ENCODE measurements at places on chromosomes 2 and 18.
A peak's percentile ranks its signal among the peaks of the same experiment; 100 is the strongest.

GRCh38 chr2:5437375-5437774, 254.8 kb upstream of the SOX11 start:
- no peak for DNase-seq

GRCh38 chr2:171334171-171334570, 99.6 kb downstream of the METTL8 start:
- no peak for DNase-seq

DNA sequence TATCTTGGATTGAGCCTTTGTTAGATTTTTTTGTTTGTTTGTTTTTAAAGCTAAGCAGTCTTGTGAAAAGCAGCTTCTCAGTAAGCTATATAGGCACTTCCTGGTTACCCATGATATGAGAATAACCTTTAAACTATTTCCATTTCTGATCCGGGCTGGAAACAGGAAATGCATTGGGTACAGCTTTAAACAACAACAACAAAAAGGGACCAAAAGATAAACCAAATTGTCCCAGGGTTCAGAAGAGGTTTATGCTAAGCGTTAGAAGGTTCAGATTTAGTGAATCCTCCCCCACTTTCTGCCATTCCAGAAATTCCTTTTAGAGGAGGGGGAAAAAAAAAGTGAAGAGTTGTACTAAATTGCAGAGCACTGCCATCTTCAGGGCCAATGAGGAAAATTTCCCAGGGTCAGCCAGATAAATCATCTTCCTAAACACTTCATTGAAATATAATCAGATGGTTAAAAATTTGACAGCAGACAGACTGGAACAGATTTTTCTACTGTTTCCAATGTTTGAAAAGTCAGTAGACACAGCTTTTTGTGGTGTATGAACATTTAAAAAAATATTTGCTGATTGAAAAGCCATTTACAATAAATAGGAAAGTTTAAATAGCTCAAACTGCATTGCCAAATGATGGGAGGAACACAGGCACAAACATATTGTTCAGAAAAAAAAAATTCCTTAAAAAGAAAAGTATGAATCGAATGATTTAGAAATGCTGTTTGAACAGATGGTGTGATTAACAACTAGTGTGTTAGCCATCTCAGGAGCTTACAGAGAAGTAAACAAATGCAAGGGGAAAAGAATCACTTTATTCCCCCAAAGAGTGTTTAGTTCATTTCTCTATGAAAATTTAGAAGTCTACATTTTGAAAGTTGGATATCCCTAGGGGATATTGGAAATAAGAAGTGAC, 189.9 kb upstream of the TANK start:
- DNase-seq: peak; percentile 66

GRCh38 chr18:54529444-54529843, 61.6 kb upstream of the DYNAP start:
- no peak for DNase-seq

- DNase-seq: no peak
Observed at GRCh38 chr18:44065206-44065605, 615.5 kb upstream of the SETBP1 start.
